ENCODE measurements at places on chromosomes 12 and 14.

GRCh38 chr14:32724867-32725471, 213.7 kb upstream of the NPAS3 start:
- DNase-seq: no peak

DNA sequence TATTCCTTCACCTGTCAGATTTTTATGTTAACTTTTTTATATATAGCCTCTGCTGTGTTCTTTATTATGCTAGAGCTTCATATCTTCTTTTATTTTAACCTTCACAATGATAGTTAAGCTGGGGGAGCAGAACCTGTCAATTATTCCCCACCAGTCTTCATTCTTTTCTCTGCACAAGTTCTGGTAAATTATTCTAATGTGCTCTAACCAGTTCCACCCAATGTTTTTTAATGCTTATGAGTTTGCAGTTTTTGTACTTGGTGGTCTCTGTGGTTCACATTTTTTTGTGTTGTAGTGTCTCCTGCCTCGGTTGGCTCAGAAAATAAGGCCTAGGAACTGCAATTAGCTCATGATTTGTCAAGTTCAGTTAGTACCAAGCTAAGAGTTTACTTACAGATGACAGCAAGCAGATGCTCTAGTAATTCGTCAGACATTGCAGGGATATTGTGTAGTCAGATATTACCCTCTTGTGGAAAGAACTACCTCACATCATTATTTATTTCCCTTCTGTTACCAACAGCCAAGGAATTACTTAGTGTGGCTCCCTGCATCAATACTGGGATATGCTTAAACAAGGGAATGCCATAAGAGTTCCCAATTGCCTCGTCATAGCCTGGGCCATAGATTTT, 14.5 kb downstream of the DYRK2 start:
- DNase-seq: no peak

GRCh38 chr12:123237646-123238329, 4.6 kb downstream of the MTRFR start:
- peak; percentile 44 for DNase-seq

- no peak for DNase-seq
These were observed 85.5 kb upstream of the HECTD1 start for GRCh38 chr14:31292937-31293616.

- no peak for DNase-seq
These were observed 112.5 kb downstream of the ETV6 start for GRCh38 chr12:11761869-11762567.

- DNase-seq: no peak
These were observed 121.7 kb upstream of the FUT8 start for GRCh38 chr14:65290830-65291229.

GRCh38 chr12:107759410-107759809, 1.5 kb downstream of the PRDM4 start:
- peak; percentile 37 for DNase-seq

DNA sequence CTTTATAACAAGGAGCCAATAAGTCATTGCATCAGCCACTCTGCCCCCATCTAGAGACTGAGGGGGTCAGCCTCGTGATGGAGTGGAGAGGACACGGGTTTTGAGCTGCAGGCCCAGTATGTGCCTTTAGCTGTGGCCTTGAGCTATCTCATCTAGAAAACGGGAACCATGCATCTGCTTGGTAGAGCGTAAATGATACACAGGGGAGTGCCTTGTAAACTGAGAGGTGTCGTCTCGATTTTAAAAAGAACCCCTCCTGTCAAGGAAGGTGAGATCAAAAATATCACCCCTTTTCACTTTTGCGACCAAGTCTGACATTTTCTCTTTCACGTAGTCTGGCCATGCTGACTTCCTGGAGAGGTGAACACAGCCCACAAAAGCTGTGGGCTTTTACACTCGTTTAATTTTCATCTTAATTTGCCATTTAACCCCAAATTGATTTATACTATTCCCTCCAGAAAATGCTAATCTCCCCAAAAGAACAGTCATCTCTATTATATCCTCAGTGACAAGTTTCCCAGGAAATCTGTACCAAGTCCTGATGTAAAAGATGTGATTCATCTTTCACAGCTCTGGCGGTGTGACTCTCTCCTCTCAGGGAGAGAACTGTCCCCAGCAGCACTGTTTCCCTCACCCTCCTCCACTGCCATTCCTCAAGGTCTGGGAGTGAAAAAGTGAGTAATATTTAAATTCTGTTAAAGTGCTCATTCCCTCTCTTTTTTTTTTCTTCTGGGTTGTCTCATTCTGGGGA, 30.6 kb downstream of the VCPKMT start:
- DNase-seq: peak; percentile 33

- no peak for DNase-seq
These were observed 35.6 kb downstream of the PTGER2 start for GRCh38 chr14:52349731-52350130.

DNA sequence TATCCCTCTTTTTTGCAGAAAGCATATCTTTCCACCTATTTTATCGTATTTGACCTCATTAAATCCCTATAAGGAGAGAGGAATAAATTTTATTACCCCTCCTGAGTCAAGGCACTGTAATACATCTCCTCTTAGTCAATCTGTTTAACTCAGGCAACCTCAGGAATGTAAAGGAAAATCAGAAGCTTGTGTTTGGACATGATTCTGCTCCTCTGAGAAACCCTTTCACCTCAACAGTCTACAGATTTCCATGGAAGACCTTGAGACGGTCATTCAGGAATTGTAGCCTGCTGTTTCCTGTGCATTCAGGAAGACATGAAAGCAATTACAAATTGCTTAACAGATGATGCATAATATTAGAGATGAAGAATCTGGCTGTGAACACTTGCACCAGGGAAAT, 360.8 kb downstream of the PAWR start:
- DNase-seq: no peak
